ENCODE measurements at places on chromosomes 6 and 20.

- DNase-seq, result no peak
Observed at GRCh38 chr6:24966381-24966780, 30.6 kb upstream of the RIPOR2 start.

DNA sequence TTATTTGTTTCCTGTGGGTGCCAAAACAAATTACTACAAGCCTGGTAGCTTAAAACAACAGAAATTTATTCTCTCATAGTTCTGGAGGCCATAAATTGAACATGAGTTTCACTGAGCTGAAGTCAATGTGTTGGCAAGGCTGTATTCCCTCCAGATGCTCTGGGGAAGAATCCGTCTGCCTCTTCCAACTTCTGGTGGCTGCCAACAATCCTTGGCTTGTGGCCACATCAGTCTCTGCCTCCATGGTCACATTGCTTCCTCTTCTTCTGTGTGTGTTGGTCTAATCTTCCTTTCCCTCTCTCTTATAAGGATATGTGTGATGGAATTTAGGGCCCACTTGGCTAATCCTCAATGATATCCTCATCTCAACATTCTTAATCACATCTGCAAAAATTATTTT, 92.8 kb upstream of the EPB41L1 start:
- no peak for DNase-seq

- no peak for DNase-seq
Observed at GRCh38 chr6:122798099-122798641, 9.1 kb downstream of the SMPDL3A start.

DNA sequence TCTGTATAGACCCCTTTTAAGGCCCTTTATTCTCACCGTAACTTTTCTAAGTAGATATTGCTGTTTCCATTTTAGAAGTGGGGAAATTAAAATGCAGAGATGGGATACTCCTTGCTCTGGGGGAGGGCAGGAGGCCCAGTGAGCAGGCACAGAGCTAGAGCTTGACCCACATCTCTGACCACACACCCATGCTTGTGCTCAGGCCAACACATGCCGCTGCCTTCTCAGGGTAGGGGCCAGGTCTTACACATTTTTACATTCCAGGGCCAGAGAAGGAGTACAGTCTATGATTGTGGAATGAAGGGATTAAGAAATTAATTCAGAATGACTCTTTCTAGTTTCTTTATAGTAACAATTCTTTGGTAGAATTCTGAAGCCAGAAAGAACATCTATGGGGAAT, 104.8 kb downstream of the SOBP start:
- no peak for DNase-seq

GRCh38 chr6:140462453-140463311, 1088.2 kb upstream of the CITED2 start:
- DNase-seq, result no peak
